ENCODE measurements at places on chromosomes 11 and 22. TPM values are rescaled to one million over a fixed set of nuclear protein-coding genes. Genes with fewer than 3 reads are reported as not detected.

Gene F2
- not detected for total RNA-seq

Gene CASP1
- total RNA-seq, result 2.9 TPM

Gene MIOX
- not detected for total RNA-seq

Gene CAT
- total RNA-seq, result 55.0 TPM

Gene ARHGAP32
- 79.9 TPM for total RNA-seq

Gene CRY2
- 40.4 TPM for total RNA-seq

Gene PSMD13
- 102 TPM for total RNA-seq

Gene SHISAL1
- total RNA-seq, result 20.8 TPM

Gene SCGB1D2
- not detected for total RNA-seq

Gene HBG1
- 2.0 TPM for total RNA-seq

Gene TALDO1
- 77.9 TPM for total RNA-seq

Gene RIMBP3C
- 0.82 TPM for total RNA-seq

Gene MRGPRX4
- total RNA-seq, result not detected

Gene TSPAN32
- total RNA-seq, result 0.41 TPM

Gene B4GALNT4
- total RNA-seq, result 88.9 TPM

Gene CARD10
- total RNA-seq, result 4.1 TPM

Gene THY1
- 15.1 TPM for total RNA-seq

Gene SLC37A2
- total RNA-seq, result 1.2 TPM

Gene DNHD1
- total RNA-seq, result 2.4 TPM

Gene SSTR3
- 0.41 TPM for total RNA-seq

Data from frontal cortex (tissue), 4 donors.